Uterus (tissue), 4 donors: ENCODE measurements at places on chromosomes 1 and 21. TPM values are rescaled to one million over a fixed set of nuclear protein-coding genes. Genes with fewer than 3 reads are reported as not detected.

MCOLN2 gene
- not detected for total RNA-seq

NTNG1 gene
- 11.9 TPM for total RNA-seq

UTS2 gene
- not detected for total RNA-seq

TDRD5 gene
- not detected for total RNA-seq

PTCH2 gene
- total RNA-seq: 3.1 TPM

NBPF4 gene
- total RNA-seq: 0.18 TPM

SPATA21 gene
- total RNA-seq: 0.27 TPM

ICOSLG gene
- total RNA-seq: 2.1 TPM

IL12RB2 gene
- not detected for total RNA-seq

LRRC3 gene
- total RNA-seq: under 0.01 TPM

GRCh38 chr1:30400507-30400906, 322.9 kb downstream of the MATN1 start:
- no peak for DNase-seq

DNA sequence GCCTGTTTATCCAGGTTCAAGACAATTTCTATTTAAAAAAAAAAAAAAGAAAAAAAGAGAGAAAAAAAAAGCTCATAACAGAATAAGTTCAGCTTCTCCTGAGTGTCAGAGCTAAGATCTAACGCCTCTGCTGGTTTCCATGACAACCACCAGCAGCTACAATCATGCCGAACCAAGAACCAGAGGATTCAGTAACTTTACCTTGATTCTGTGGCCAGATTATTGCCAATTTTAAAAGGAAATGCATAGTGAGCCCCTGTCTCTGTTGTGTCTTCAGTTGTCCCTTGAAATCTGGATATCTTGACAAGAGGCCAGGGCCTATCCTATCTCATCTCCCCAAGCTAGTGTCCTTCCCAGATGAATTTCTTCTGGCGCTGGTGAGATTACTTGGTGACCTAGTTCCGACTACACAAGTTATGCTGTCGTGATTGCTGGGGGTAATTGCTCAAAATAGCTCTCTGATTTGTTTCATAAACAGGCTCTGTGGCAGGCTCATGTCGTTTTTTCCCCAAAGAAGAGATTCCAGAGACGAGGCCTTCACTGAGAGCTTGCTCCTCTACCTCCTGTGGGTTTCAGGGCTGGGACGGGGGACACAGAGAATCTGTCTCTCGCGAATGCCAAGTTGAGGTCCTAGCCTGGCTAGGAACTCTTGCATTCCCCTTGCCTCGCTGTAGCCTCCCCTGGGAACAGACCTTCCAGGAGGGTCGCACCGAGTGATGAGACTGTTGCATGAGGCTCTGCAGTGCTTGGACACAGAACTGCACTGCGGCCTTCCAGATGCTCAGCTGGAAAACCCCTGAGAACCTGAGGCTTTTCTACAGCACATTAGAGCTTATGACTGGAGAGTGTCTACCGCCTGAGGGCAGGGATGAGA, 32.4 kb upstream of the SCCPDH start:
- DNase-seq: no peak

- no peak for DNase-seq
Measured at GRCh38 chr1:150798525-150798924, 9.5 kb downstream of the CTSK start.

- DNase-seq: no peak
Measured at GRCh38 chr1:180402001-180402400, 100.4 kb downstream of the ACBD6 start.

DNA sequence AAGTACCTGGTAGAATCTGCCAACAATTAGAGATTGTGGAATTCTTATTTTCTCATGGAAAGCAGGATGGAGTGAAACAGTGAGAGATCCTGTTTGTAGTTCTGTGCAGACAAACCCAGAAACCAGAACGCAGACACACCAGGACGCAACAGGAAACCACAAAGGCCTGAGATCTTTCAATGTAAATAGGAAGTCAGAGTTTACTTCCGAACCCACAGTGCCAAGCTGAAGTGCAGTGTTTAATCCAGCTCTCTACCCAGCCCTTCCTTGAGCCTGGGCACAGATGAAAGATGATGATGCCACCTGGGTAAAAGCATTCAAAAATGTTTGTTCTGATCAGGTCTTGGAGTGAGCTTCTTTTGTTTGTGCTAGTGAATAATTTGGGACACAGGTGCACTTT, 244.2 kb upstream of the HOOK1 start:
- DNase-seq: no peak

DNA sequence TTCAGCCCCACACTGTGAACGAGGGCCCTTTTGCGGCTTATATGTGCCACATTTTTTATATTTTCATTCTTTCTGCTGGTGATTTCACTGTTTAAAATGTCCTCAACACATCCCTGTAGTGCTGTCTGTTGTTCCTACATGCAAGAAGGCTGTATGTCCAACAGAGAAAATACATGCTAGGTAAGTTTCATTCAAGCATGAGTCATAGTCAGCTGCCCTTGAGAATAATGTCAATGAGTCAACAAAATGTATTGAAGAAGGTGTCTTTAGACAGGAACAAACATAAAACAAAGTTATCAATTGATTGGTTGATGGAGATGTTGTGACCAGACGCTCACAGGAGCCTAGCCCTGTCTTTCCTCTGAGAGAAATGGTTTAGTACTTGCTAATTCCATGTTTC, 553.4 kb downstream of the PLPP3 start:
- DNase-seq: no peak

DNA sequence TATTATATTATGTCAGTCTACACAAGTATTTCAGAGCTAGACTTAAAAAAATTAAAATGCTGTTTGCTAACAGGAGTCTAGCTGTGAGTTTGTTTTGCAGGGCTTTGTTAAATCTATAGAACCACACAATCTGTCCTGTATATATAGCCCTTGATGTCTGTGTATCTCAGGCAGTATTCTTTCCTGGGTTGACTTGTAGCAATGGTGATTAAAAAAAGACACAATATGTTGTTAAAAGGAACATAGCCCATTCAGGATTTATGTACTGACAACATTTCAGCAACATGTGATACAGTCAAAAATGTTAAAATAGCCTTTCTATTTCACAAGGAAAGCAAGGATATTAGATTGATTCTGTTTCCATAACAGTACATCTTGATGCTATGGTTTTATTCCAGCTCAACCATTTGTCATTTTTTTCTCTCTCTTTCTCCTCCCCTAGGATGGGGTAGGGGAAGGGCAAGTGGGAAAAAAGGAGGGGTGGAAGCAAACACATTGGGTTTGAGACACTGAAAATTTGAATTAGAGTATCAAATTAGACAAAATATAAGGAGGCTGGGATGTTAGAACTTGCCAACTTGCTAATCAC, 139.2 kb downstream of the DSCAM start:
- DNase-seq: no peak

DNA sequence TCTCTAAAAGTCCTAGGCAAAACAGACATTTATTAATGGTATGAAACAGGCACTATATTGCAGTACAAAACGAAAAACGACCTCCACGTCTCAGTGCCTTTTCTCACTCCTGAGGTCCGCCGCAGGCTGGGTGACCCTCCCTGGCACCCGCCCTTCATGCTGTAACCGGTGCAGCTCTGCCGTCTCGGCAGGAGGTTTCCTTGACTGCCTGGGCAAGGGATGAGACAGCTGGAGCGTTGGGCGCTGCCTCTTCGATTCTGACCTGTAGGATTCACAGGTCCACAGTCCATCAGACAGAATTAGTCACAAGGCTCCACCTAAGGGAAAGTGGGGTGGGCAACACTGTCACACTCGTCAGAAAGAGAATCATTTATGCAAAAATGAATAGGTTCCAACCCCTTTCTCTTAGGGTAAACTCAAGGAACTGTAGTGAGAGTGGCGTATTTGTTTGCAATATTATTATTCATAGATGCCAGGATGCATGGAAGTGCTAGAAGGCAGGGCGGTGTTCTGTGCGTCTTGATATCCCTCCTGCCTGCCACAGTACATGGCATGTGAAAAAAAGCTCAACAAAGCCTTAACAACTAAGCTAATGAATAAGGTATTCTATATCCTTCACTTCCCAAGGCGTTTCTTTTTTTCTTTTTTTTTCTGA, 23.5 kb upstream of the ZBTB18 start:
- no peak for DNase-seq

GRCh38 chr1:43381612-43382011, 8.0 kb downstream of the MED8 start:
- no peak for DNase-seq

- DNase-seq: no peak
Measured at GRCh38 chr21:28485301-28486022, 507.2 kb downstream of the LTN1 start.

DNA sequence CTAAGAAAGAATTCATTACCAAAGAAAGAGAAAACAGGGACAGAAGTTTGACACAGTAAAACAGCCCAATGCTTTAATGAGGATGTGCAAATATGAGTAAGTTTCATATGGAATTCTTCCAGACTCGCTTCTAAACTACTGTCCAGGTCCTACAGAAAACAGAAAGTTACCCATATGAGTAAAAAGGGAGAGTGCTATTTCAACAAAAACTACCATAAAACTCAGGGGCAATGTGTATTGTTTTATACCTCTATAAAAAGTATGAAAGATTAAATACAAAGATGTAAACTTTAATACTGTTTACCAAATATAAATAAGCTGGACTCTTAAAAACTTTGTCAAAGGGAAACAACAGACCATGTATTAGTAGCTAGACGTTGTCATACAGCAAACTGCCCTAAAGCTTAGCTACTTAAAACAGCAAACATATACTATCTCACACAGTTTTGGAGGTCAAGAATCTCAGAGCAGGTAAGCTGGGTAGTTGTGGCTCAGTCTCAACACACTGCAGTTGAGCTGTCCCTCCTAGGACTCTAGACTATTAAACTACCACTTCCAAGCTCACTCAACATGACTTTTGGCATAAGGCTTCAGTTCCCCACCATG, 174.9 kb downstream of the COP1 start:
- DNase-seq: no peak

DNA sequence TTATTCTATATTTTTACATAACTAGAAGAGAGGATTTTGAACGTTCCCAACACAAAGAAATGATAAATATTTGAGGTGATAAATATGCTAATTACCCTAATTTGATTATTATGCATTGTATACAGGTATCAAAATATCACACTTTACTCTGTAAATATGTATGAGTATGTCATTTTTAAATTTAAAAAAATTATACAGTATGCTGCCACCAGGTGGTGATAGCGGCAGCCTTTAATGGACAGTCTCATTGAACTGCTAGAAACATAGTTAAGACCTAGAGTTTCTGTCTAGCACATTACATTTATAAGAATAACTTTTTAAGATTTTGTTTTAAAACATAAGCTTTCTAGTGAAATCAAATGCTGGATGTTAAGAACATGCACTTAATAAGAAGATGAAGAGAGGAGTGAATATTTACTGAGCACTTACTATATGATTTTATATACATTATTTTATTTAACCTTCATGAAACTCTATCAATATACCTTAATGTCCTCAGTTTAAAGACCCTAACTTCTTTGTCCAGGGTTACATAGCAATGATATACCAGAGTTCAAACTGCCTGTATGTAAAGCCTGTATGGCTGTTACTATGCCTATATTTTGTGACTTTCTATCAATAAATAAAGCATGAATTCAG, 207.1 kb downstream of the NUF2 start:
- peak; percentile 32 for DNase-seq

DNA sequence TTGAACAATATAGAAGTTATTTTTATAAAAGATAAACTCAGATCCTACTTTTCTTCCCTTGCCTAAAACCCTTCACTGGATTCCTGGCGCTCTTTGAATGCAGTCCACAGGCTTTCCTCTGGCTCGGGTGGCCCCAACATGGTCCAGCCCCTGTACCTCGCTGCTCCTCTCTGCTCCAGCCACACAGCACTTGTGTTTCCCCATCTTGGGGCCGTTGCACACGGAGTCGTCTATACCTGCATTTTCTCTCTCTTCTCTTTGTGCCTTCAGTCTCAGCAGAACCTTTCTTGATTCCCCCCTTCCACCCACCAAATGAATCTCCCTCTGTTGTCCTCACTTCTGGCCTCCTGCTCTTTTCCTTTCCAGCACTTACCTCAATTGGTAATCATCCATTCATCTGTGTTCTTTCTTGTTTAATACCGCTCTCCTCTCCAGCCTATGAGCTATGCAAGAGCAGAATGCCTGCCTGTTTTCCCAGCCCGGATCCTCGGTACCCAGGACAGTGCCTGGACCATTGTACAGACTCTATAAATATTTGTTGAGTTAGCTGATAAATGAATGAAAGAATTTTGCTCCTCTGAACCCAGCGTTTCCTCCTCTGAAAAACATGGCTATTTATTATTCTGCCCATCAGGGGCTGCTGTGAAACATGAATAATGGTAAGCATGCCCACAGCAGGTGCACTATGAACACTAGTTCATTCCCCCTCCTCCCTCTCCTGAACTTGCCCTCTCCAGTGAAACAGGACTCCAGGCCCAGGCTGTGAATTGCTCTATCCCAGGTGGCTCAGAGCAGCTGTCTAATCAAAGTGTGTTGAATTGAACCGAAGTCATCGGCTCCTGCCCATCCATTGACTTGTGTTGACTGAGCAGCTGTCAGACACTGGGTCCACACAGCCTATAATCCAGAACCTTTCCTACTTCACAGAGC, 266.9 kb downstream of the PTPRU start:
- DNase-seq: no peak

DNA sequence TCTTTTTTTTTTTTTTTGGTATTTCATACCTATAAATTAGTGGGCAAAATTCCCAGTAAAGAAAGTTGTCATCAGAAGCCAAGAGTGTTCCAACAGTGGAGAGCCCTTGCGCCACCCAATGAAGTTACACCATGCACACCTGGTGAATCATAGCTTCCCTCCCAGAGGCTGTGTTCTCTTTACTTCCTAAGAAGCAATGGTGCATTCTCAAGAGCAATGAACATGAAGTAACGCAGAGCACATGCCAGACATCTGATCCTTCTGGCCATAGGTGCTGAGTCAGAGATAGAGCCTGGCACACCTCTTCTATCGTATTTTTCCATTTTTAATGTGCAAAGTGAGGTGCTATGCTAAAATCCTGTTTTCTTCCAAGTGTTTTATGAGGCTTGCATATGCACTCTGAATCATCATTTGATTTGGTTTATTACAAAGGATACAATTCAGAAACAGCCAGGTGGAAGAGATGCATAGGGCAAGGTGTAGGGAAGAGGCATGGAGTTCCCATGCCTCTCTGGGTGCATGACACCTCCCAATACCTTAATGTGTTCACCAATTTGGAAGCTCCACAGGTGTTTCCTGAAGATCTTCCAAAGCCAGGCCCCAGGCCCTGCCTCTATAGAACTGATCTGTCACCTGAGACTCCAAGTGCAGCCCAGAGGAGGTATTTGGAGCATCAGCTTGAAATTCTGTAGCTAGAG, 408.0 kb downstream of the SIPA1L2 start:
- no peak for DNase-seq

DNA sequence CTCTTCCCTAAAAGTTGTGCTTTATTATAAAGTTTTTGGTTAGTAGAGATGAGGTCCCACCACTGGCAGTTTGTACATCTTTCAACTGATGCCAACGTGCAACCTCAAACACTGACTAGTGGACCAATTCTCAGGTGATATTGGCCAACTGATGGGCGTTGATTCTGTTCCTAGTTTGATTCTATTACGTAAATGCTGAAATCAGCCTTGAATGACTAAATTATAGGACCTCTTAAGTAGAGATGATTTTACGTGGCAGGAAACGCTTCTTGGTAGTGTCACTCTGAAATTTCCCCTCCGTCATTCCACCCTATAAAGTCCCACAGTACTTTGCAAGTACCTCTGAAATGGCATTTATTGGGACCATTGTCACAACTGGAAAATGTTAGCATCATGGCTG, 8.8 kb upstream of the FNDC7 start:
- DNase-seq: no peak
